ENCODE measurements at places on chromosomes 16 and 17.

- DNase-seq, result no peak
Measured at GRCh38 chr17:72661116-72661944, 431.2 kb downstream of the SLC39A11 start.

DNA sequence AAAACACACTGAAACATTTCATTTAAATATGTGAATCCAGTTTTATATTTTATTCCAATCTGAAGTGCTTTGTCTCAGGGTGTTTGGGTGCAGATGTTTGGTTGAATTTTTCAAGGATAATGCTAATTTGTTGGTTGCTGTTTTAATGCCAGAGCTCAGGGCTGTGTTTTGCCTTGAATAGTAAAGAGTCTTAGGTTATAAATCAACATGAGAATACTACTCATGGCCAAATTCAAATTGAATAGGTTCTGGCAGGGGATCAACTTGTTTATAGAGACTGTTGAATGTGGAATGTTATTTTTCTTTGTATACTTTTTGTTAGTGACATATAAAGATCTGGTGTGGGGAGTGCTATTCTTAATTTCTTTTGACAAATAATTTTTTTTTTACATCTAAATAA lies 18.8 kb downstream of the TOM1L1 start:
- no peak for DNase-seq

- DNase-seq, result no peak
Measured at GRCh38 chr16:894841-895240, 75.9 kb downstream of the LMF1 start.

- no peak for DNase-seq
Measured at GRCh38 chr17:74408262-74408661, 23.6 kb upstream of the GPRC5C start.

- no peak for DNase-seq
Measured at GRCh38 chr16:972316-973002, 1.7 kb upstream of the LMF1 start.
